ENCODE measurements at places on chromosomes 12 and 14. TPM values are rescaled to one million over a fixed set of nuclear protein-coding genes. Genes with fewer than 3 reads are reported as not detected.

- H3K27ac ChIP-seq = no peak overlapping the region
- H3K27me3 ChIP-seq = no peaks in the 10 kb centered on the region
- H3K4me1 ChIP-seq = peaks cover 21% of the 10 kb centered on the region
- H3K4me3 ChIP-seq = no peak overlapping the region
- peaks cover 40% of the 10 kb centered on the region for H3K36me3 ChIP-seq
These were observed 1.6 kb downstream of the GMPR2 start for GRCh38 chr14:24234095-24235005.

The NOS1 gene
- 0.01 TPM for polyA plus RNA-seq

The WDR89 gene
- polyA plus RNA-seq = 3.9 TPM

DNA sequence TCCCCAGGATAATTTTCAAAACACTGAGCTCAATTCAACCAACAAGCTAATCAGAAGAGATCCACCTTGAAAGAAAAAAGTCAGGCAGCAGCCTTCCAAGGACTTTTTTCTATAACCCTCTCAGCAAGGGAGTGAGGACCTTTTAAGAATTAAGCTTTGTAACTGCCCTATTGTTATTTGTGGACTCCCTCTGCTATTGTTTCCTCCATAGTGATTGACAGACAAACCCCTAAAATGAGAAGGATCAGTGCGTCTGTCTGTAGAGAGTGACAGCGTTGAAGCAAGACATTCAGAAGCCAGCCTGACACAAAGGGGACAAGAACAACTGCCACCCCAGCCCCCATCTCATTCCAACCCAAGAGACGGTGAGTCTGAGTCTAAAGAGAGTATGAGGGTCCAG lies 30.3 kb upstream of the BTG1 start:
- no peak for DNase-seq
- no peaks in the 10 kb centered on the region for H3K27me3 ChIP-seq
- H3K4me1 ChIP-seq = no peaks in the 10 kb centered on the region

The BRMS1L gene
- polyA plus RNA-seq = 3.7 TPM

The TRAF3 gene
- 3.3 TPM for polyA plus RNA-seq

The SLCO1B1 gene
- polyA plus RNA-seq = 118 TPM

- H3K36me3 ChIP-seq = no peaks in the 10 kb centered on the region
- H3K27ac ChIP-seq = no peak overlapping the region
- DNase-seq = no peak
These were observed 165.7 kb downstream of the CAND1 start for GRCh38 chr12:67434671-67435370.

- no peaks in the 10 kb centered on the region for H3K4me1 ChIP-seq
- no peak overlapping the region for H3K27ac ChIP-seq
- no peak for DNase-seq
- H3K27me3 ChIP-seq = no peaks in the 10 kb centered on the region
These were observed 363.4 kb downstream of the NUAK1 start for GRCh38 chr12:105775343-105775742.

DNA sequence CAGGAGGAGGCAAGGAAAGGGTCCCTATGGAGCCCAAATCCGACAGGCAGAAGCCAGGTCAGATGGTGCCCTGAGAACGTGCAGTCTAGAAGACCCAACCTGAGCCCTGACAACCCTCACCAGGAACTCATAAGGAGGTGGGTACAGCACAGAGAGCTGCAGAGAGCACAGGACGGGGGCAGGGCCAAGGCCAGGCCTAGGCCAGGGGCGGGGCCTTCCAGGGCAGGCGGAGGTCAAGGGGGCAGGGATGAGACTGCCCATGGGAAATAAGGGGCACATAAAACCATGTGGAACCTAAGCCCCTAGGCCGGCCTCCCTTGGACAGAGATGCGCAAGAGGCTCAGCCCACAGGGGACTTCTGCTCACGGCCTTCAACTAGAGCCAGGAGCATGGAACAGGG lies 45.1 kb downstream of the SSH1 start:
- H3K27ac ChIP-seq = no peak overlapping the region
- no peak for DNase-seq
- no peak overlapping the region for H3K4me3 ChIP-seq
- H3K4me1 ChIP-seq = no peaks in the 10 kb centered on the region
- H3K36me3 ChIP-seq = peaks cover 29% of the 10 kb centered on the region
- no peaks in the 10 kb centered on the region for H3K27me3 ChIP-seq

DNA sequence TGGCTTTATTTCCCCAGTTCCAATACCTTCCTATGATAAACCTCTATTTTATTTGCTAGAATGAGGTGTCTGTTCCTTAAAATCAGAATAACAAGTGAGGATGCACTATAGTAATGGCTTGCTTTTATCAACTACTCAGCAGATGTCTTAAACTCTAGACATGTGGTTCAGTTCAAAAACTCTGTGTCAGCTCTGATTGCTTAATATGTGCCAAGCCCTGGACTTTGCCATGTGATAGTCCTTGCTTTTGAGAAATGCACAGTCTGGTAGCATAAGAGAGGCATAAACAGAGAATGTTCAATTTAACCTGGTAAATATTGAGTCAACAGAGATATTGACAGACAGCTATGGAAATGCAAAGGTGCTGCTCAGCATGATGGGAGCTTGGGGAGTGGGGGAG lies 254.8 kb downstream of the PDZRN4 start:
- no peak for DNase-seq
- H3K4me1 ChIP-seq = no peaks in the 10 kb centered on the region
- H3K4me3 ChIP-seq = no peak overlapping the region
- no peak overlapping the region for H3K27ac ChIP-seq
- H3K36me3 ChIP-seq = no peaks in the 10 kb centered on the region
- no peaks in the 10 kb centered on the region for H3K27me3 ChIP-seq

- H3K27me3 ChIP-seq = no peaks in the 10 kb centered on the region
- no peak overlapping the region for H3K27ac ChIP-seq
- H3K36me3 ChIP-seq = no peaks in the 10 kb centered on the region
- no peaks in the 10 kb centered on the region for H3K4me1 ChIP-seq
- DNase-seq = no peak
These were observed 87.2 kb downstream of the DAAM1 start for GRCh38 chr14:59275668-59276067.

Measured in liver (tissue), 10 donors.